ENCODE measurements at places on chromosomes 7 and 10.

GRCh38 chr7:44581879-44582603 is at the start of gene TMED4:
Gene TMED4, minus strand, starts transcription at chr7:44582231. Its CDS starts 25 bp downstream, at chr7:44582206.
- peak; percentile 98 for DNase-seq

DNA sequence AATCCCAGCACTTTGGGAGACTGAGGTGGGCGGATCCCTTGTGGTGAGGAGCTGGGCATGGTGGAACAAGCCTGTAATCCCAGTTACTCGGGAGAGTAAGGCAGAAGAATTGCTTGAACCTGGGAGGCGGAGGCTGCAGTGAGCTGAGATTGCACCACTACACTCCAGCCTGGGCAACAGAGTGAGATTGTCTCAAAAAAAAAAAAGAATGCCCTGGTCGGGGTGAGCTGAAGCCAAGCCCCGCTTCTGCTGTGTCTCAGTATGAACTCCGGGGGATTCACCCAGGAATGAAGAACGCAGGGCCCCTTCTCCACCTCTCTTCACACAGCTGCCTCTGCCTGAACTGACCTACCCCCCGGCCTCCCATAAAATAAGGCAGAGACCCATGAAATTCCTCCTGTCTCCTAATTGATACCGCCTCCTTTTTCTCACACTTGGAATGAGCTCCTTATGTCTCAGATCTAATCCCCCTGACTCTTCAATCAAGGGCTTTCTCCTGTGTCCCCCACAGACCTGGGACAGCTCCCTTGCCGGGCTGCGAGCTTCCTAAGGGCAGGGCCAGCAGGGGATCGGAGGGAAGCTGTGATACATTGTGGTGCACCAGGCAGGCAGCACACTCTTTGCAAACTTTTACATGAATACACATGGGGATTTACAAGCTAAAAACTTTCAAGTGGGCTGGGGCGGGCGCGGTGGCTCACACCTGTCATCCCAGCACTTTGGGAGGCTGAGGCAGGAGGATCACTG is 911 bp upstream of the ZP3 start:
- no peak for DNase-seq

- peak; percentile 100 for DNase-seq
These were observed at the start of gene BPGM for GRCh38 chr7:134646425-134647305. Gene BPGM, plus strand, starts transcription at chr7:134646853. Its CDS starts 14,655 bp downstream, at chr7:134661508.

GRCh38 chr10:30313579-30314350 is 35.3 kb downstream of the MTPAP start:
- DNase-seq = no peak

- DNase-seq = no peak
These were observed 95.9 kb upstream of the MACROH2A2 start for GRCh38 chr10:69956741-69957230.

DNA sequence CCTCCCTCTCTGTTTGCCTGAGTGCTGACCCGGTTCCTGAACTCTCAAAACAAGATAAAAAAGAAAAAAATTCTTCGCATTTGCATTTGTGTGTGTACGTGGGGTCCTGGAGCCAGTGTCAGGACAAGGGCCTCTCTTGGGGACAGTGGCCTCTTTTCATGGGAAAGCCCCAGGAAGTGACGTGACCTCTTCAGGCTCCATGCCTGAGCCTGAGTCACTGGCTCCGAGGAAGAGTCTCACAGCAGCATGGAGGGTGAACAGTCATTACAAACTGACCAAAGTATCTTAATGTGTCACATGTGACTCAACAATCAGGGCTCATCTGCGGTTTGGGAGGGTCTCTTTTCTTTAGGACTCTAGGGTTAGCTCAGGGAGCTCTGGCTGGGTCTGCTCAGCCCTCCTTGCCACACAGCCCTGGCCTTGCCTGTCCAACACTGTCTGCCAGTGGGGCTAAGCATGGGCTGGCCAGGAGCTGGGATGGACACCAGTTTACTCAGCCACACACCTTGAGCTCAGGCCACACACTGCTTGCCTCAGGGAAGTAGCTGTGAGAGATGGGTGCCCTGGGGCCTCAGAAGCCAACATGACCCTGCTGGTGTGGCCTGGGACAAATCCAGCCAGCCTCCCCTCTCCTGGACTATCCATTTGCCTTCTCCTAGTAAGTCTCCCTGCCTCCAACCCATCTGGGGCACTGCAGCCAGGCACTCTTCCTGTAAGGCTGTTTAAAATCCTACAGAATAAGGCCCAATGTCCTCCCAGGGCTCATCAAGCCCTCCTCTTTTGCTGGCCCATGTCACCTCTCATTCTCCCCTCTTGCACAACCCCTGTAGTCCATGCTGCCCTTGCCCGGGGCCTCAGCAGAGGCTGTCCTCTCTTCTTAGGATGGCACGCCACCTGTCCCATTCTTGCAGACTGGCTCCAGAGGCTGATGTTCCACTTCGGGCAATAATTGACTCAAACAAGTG is 10.5 kb downstream of the TMEM273 start:
- no peak for DNase-seq

- DNase-seq = no peak
These were observed 36.7 kb upstream of the EFCAB10 start for GRCh38 chr7:105618016-105618296.

- peak; percentile 63 for DNase-seq
These were observed 7.8 kb upstream of the TRIM56 start for GRCh38 chr7:101077303-101078086.

DNA sequence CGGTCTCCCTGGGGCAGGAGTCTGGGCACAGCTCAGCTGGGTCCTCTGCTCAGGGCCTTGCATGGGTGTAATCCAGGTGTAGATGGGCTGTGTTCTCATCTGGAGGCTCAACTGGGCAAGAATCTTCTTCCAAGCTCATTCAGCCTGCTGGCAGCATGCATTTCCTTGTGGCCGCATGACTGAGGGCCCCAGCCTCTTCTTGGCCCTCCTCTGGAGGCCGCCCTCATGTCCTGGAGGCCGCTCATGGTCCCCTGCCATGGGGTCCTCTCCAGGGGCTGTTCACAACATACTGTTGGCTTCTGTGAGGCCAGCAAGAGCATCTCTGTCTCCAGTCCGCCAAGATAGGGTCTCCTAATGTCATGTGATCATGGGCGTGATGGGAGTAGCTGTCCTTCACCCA is 437.5 kb upstream of the FOXK1 start:
- no peak for DNase-seq

GRCh38 chr7:78247910-78248689 is 449.5 kb downstream of the PHTF2 start:
- DNase-seq = no peak

- no peak for DNase-seq
These were observed 509.0 kb upstream of the PODXL start for GRCh38 chr7:132065193-132065988.

GRCh38 chr10:69802424-69803161 is 887 bp downstream of the COL13A1 start:
- DNase-seq = no peak

DNA sequence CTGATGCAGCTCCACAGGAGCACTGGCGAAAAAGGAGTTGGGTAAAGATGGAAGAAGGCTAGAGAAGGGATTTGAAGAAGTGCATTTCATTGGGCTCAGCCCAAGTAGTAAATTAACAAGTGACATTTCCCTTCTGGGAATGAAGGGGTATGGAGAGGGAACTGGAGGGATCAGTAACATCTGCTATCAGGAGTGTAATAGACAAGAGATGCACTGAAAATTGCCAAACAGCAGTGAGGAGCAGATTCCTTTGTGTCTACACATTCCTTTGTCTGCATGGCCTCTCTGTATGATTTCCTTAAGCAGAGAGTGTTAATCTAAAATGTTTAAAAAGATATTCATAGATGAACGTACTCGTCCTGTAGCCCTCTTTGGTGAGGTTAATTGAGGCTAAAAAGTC is 148.2 kb upstream of the FERD3L start:
- DNase-seq = no peak

DNA sequence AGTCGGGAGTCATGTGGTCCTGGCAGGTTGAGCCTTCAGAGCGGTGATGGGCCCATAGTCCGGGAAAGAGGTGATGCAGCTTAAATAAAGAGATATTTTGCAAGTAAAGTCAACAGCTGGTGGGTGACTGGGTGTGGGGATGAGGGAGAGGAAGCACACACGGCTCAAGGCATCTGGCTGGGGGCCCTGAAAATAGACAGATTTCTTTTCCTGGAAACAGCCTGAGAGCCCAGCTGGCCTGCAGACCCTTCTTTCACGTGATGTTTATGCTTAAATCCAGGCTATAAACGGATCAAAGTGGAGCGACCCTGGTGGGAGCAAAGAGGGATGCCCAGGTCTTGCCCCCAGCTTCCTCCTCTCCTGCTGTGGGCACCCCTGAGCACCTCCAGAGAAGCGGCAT is 149.1 kb downstream of the TEX36 start:
- DNase-seq = no peak

DNA sequence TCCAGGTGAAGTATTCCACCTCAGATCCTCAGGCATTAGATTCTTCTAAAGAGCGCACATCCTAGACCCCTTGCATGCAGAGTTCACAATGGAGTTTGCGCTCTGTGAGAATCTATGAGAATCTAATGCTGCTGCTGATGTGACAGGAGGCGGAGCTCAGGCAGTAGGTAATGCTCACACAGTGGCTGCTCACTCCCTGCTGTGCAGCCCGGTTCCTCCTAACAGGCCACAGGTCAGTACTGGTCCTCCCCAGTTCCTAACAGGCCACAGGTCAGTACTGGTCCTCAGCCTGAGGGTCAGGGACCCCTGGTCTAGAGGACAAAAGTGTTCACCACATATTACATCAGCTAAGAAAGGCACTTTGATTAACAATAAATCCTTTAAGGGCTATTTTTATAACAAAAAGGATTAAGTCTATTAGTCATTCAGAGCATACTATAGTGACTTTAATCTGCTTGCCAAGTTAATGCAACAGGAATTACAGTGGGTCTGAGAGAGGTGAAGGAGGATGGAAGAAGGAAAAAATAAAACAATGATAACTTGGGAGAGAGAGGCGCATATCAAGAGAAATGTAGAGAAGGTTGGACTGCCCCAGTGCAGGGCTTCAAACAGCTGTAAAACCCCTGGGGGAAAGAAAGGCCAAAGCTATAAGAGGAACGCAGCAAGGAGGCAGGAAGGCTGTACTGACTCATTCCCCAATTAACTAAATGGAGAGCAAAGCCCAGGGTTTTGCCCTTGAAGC is 49.2 kb downstream of the CUL2 start:
- no peak for DNase-seq

DNA sequence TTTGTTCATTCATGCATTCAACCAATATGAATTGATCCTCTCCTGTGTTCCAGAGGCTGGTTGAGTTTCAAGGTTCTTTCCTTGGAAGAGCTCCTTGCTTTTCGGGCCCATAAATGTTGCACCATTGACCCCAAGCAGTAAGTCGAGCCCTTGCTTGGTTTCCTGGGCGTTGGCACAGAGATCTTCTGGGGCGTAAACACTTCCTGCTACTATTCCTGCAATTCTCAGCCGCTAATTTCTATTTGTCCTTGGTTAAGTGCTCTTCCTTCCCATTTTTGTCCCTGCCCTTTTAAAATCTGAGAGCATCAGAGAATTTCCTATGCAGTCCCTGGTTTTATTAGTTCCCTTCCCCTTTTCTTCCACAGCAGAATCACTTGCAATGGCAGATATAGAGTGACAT is 44.1 kb upstream of the ADRB1 start:
- DNase-seq = no peak

DNA sequence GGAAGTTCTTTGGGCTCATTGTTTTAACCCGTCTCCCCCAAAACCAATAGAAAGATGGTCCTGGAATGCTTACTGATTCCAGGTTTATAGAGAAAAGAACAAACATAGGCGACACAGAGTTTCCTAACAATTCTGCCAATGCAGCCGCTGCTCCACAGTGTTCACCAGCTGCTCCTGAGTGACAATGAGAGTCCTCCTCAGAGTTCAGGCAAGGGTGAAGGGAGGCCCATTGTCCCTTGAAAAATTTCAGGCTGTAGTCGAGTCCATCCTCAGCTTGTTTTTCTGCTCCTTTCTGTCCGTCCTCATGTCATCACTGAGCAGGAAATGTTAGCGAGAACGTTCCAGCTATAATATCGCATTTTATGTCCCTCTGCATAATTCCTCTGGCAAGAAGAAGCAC is 537.6 kb downstream of the TCERG1L start:
- no peak for DNase-seq

DNA sequence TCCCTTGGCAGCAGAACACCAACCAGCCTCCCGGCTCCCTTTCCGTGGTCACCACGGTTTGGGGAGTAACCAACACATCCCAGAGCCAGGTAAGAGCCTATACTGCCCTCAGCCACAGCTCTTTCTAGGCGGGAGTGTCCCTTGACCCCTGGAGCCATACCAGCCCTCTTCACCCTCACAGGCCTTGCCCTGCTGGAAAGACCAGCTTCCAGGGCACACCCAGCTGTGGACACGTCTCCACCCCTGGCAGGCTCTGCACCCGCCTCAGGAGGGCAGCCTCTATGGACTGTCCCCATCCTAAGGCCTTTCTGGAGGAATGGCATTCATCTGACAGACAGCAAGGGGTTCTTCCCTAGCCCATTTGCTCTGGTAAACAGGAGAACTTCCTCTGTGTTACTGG is 57.5 kb upstream of the PPIF start:
- no peak for DNase-seq

DNA sequence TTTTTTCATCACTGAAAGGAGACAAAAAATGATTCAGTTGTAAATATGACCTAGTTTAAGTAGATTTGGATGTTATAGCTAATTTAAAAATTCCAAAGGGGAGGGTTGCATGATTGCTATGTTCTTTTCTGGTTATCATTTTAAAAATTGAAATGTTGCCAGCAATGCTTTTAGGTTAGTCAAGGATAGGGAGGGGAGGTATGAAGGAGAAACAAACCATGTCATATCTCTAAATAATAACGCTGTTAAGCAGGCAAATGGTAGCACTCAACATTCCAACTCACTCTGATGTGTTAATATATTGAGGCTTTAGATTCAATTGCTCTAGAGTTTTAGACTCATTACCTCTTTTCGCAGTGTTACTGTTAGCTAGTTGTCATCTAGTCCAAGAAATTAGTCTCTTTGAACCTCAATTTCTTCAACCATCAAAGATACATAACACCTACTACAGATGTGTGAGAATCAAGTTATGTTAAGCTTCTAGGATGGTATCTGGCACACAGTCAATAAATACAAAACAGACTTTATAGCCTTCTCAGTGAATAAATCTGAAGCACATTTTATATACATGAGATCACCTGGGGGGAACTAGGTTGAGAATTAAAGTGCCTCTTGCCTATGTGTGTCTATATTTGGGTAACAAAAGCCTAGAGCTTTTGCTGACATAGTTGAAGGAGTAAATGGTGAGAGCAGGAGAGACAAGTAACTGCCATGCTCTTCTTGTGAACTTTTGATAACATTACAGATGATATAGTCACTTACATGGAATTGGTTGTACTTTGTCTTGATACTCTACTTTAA is 124.9 kb downstream of the CSTF2T start:
- DNase-seq = no peak

- no peak for DNase-seq
These were observed 71.7 kb upstream of the ADAM12 start for GRCh38 chr10:126459878-126460481.
